Stimulated activated CD4-positive, alpha-beta T cell treated with anti-CD3 and anti-CD28 coated beads, Interleukin-2, amount 100 ng/mL, for 24 hours (primary cell): ENCODE measurements at places on chromosomes 4 and X.

- no peak for DNase-seq
Measured at GRCh38 chrX:134936542-134936941, 54.2 kb upstream of the SMIM10 start.

DNA sequence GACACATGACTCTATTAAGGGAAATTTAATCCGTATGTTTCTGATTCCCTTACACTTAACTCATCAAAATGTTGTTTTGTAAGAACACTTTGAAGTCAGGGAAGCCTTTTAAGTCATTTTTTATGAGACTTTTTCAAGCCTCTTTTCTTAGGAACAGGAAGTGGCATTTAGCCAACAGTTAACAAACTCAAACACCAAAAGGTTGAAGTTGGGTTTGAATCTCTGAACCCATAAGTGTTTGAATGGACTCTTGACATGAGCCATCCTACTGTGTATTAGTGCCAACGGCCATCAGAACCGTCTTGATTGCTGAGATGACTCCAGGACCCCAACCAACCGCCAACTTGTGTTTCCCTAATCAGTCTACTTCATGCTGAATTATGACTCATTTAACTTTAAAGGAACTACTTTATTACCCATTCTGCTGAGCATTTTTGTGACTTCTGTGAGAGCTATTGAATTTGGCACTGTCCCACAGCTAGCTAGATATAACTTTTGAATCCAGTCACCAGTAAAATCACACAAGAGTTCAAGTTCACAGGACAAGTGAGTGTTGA is 209.1 kb upstream of the FAT1 start:
- DNase-seq, result no peak

DNA sequence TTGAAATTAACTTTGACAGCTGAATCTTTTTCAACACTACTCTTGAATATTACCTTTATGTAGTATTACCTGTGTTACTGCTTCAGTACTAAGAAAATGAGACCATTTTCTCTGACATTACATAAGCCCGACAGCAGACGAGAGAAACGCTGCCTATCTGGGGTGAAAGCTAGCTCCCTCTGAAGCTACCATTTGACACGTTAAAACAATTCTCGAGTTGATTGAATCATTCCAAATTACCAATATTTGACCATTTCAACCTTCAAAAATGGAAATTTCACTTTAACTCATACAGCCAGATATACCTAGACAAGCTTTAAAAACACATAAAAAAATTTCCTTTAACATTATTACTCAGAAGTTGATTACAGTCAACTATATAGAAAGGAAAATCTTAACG is 836 bp downstream of the GPM6A start:
- no peak for DNase-seq

DNA sequence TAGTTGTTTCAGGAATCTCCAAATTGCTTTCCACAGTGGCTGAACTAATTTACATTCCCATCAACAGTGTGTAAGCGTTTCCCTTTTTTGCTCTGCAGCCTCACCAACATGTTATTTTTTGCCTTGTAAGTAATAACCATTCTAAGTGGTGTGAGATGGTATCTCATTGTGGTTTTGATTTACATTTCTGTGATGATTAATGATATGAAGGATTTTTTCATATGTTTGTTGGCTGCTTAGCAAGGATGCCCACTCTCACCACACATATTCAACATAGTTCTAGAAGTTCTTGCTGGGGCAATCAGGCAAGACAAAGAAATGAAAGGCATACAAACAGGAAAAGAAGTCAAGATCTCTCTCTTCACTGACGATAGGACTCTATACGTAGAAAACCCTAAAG is 472.4 kb downstream of the ZNF674 start:
- no peak for DNase-seq

GRCh38 chr4:138113819-138114400 is 128.2 kb downstream of the SLC7A11 start:
- no peak for DNase-seq

- DNase-seq, result no peak
Measured at GRCh38 chr4:67871867-67872266, 11.9 kb downstream of the TMPRSS11D start.

GRCh38 chrX:9341291-9342201 is 123.3 kb upstream of the TBL1X start:
- peak; percentile 63 for DNase-seq
